Fibroblast of skin of scalp (primary cell): ENCODE measurements at places on chromosomes 16 and 17.

DNA sequence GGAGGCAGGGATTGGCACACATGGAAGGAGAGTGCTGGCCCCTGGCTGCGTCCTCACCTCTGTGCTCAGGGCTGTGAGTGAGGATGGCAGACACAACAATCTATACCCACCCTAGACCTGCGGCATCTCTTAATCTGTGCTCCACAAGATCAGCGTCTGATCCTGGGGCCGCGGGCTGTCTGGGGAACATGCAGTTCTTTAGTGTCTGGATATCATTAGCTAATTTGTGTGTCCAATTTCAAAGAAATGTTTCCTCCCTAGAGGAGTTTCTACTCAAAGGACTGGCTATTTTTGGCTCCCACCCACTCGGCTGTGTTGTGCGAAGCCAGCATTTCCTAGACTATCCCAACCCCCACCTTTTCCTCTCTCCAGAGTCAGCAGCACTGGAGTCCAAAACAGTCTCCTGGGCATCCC lies 93.8 kb downstream of the GRIN2A start:
- DNase-seq = peak; percentile 16

DNA sequence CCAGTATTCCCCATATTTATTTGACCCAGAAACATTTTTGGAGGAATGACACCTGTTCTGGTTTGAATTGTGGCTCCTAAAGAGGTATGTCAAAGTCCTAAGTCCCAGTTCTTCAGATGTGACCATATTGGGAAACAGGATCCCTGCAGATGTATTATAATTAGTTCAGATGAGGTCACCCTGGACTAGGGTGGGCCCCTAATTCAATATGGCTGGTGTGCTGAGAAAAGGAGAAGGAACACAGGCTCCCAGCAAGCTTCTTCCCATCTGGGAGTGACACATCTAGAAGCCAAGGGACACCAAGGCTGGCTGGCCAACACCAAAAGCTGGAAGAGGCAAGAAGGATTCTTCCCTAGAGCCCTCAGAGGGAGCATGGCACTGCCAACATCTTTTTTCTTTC lies 3.8 kb upstream of the GCSH start:
- DNase-seq = no peak

GRCh38 chr17:40219594-40220338 lies 662 bp downstream of the WIPF2 start:
- peak; percentile 57 for DNase-seq

- no peak for DNase-seq
Measured at GRCh38 chr16:65532846-65533245, 411.0 kb upstream of the CDH11 start.

DNA sequence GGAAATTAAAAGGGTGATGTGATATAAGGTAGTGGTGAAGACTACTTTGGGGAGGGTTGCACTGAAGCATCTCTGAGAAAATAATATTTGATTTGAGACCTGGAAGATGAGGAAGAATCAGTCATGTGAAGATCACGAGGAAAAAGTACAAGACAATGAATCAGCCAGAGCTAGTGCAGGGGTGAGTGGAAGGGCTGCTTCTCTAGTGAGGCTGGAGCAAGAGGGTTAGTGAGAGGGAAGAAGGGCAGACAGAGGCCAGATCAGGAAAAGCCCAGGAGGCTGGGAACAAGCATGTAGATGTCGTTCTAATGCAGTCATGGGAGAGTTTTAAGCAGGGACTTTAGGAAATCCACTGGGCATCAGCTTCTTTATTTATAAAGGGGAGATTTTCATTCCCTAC lies 504.2 kb upstream of the SALL1 start:
- DNase-seq = no peak

DNA sequence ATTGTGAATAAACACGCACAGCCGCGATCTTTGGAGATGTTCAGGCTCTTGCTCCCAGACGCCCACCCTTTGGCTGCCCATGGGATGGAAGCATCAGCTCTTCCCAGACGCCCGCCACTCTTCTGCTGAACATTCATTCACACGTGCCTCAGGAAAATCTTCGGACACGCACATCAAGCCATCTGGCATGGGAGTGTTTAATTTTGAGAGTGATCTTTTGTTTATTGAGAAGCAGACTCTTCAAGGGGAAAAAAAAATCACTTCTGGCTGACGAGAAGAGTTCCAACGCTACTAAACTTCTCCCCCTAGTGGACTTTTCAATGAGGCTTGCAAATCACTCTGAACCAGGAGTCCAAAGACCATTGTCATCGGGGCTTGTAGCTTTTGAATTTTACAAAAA lies 62.0 kb upstream of the NUDT7 start:
- DNase-seq = peak; percentile 56

DNA sequence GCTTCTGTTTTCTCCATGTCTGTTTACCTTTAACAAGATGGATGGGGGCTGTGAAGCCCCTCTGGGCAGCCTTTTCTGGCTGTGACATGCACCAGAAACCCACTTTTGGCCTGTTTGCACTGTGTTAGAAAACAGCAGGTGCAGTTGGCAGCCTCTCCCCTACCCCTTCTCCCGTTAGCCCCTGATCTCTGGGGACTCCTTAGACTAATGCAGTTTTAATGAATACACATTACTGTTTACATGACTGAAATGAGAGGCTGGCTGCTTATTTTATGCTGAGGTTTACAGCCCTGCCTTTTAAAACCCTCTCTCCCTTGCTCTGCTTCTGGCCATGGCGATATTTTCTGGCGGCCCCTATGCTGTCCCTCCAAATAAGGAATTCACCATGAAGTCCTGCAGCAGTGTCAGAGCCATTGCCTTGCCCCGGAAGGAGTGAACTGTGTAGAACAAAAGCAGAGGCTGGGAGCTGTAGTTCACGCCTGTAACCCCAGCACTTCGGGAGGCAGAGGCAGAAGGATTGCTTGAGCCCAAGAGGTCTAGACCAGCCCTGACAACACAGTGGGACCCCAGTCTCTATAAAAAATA lies 79.3 kb downstream of the PRKCB start:
- DNase-seq = no peak

GRCh38 chr16:77330332-77331042 lies 104.3 kb downstream of the ADAMTS18 start:
- no peak for DNase-seq

- DNase-seq = no peak
Measured at GRCh38 chr16:87295661-87296531, 21.3 kb downstream of the C16orf95 start.

- no peak for DNase-seq
Measured at GRCh38 chr17:75981019-75981615, 2.1 kb downstream of the TEN1 start.

- no peak for DNase-seq
Measured at GRCh38 chr17:80109713-80110446, 8.5 kb downstream of the GAA start.

- no peak for DNase-seq
Measured at GRCh38 chr17:58215685-58216084, 3.4 kb downstream of the MKS1 start.

GRCh38 chr17:49914664-49915063 lies 54.3 kb upstream of the DLX4 start:
- no peak for DNase-seq

DNA sequence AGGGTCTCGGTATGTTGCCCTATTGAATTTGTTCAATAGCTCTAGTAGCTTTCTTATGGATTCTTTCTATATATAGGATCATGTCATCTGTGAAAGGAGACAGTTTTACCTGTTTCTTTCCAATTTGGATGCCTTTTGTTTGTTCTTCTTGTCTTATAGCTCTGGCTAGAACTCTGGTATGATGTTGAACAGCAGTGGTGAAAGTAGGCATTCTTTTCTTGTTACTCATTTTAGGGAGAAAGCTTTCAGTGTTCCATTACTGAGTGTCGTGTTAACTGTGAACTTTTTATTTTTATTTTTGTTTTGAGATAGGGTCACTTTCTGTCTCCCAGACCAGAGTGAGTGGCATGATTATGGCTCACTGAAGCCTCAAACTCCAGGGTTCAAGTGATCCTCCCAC lies 21.2 kb downstream of the EFCAB5 start:
- no peak for DNase-seq

DNA sequence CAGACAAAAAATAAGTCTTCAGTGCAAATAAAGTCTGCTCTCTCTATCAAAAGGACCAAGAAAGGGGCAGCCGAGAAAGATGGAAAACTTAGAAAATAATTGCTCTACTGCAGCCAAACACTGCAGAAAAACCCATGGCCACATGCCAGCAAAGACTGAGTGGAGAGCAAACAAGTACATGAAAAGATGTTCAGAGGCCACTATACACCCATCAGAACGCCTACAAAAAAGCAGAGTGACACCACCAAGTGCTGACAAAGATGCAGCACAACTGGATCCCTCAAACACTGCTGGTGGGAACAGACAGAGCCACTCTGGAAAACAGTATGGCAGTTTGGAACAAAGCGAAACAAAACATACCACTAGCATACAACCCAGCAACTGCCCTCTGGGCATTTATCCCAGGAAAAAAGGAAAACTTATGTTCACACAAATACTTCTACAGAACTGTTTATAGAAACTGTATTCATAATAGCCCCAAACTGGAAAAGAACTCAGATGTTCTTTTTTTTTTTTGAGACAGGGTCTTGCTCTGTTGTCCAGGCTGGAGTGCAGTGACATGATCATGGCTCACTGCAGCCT lies 36.7 kb downstream of the KIAA0753 start:
- DNase-seq = no peak

- no peak for DNase-seq
Measured at GRCh38 chr17:81582749-81583148, 30.6 kb upstream of the FAAP100 start.

- DNase-seq = peak; percentile 20
Measured at GRCh38 chr17:49977463-49978389, 8.7 kb downstream of the DLX4 start.

- DNase-seq = no peak
Measured at GRCh38 chr17:34368946-34369500, 6.0 kb upstream of the CCL1 start.

GRCh38 chr16:49836668-49837067 lies 19.2 kb downstream of the ZNF423 start:
- DNase-seq = no peak

DNA sequence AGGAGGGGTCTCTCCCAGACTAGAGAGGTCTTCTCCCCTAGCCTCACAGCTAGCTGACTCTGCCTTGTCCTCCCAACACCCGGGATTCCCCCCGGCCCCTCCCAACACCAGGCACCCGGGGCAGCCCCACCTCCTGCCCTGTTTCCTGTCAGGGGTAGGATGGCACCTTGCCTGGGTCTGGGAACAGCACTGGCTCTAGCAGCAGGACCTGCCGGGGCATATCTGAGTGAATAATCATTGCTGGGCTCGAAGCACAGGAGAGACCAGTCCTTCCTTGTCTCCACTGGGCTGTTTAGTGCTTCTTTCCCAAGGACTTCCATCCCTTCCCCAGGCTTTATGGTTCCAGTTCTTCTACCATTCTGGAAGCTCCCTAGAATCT lies 25.7 kb downstream of the MINK1 start:
- peak; percentile 7 for DNase-seq

GRCh38 chr16:54947616-54948015 lies 17.0 kb downstream of the IRX5 start:
- no peak for DNase-seq

DNA sequence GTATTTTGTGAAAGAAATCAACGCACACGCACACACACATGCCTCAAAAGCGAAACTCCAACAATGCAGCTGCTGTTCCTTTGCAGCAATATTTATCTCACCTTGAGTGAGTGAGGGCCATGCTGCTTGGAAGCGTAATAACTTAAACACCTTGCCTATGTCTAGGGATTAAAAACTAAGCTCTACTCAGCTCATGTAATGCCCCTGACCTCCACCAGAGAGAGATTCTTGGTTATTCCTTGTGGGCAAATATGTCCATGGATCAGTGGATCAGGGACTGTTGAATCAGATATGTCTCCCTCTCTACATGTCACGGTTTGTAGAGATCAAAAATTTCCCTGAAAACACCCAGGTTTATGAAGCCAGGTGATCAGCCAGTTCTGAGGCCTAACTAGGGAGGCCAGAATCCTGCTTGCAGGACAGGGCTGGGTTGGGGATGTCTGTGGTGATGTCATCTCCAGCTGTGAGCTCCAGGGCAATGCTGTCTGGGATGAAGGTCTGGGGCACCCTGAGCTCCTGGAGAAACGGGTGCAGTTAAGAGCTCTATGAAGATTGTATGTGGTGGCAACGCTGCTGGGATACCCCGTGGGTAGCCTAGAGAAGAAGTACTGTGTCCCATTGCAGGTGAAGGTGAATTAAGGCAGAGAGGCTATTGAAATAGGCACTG lies 149.4 kb downstream of the KCNJ12 start:
- no peak for DNase-seq

GRCh38 chr16:53901408-53901807 lies 197.5 kb downstream of the FTO start:
- no peak for DNase-seq

DNA sequence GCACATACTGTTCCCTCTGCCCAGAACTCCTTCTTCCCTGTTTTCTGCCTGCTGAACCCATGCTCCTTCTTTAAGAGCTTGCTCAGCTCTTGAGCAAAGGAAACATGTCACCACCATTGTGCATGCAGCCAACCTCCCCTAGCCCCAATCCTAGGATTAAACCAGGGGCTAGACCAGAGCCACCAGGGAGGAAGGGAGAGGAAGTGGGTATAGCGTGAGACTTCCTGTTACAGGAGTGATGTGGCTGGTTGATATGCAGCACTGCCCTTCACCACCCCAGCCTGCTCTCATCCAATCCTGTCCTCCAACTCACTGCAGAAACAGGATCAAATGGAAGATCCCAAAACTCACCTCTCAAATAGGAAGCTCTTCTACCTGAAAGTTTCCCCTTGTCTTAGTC lies 67.1 kb upstream of the CDH5 start:
- DNase-seq = no peak

GRCh38 chr17:16129441-16130205 lies 85.7 kb downstream of the NCOR1 start:
- DNase-seq = no peak

- no peak for DNase-seq
Measured at GRCh38 chr17:31580316-31580705, 188.8 kb downstream of the RAB11FIP4 start.

GRCh38 chr16:9256196-9256595 lies 164.8 kb downstream of the HAPSTR1 start:
- DNase-seq = no peak

- no peak for DNase-seq
Measured at GRCh38 chr16:23571895-23572294, 14.4 kb downstream of the UBFD1 start.

DNA sequence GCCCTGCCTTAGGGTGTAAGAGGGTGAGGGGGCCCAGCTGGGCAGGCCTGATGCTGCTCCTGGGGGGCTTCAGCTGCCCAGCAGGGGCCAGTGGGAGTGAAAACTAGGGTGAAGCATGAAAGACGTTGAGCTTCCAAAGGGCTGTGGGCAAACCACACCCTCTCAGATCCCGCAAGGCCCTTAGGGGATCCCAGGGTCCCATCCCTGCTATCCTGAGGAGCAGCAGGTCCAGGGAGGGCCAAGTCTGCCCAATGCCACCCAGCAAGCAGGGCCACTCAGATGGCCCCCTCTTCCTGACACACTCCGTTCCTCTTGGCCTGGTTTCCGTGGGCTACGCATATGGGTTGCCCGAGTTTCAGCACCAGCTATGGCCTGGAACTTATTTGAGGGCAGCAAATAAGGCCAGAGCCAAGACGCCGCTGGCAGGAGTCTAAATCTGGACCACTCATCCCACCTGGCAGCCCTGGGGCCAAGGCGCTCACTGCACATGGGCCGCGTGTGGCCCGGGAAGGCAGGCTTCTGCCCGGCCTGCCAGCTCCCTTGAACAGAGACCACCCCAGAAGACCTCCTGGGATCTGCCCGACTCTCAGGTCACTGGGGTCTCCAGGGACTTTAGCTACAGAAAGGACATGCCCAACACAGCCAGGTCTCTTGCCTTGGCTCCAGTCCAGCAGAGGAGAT lies 4.2 kb downstream of the ATP2A3 start:
- DNase-seq = no peak
